CD4-positive, alpha-beta memory T cell (primary cell): ENCODE measurements at places on chromosomes 2 and 18. TPM values are rescaled to one million over a fixed set of nuclear protein-coding genes. Genes with fewer than 3 reads are reported as not detected.

The RAB31 gene
- 1.8 TPM for total RNA-seq

GRCh38 chr2:99550368-99550767 is 60.6 kb upstream of the REV1 start:
- no peak for DNase-seq

The MC2R gene
- not detected for total RNA-seq

- DNase-seq: no peak
These were observed 1.9 kb downstream of the SPAG16 start for GRCh38 chr2:213286161-213286560.

The CIB4 gene
- total RNA-seq: not detected

The ICA1L gene
- 0.50 TPM for total RNA-seq

DNA sequence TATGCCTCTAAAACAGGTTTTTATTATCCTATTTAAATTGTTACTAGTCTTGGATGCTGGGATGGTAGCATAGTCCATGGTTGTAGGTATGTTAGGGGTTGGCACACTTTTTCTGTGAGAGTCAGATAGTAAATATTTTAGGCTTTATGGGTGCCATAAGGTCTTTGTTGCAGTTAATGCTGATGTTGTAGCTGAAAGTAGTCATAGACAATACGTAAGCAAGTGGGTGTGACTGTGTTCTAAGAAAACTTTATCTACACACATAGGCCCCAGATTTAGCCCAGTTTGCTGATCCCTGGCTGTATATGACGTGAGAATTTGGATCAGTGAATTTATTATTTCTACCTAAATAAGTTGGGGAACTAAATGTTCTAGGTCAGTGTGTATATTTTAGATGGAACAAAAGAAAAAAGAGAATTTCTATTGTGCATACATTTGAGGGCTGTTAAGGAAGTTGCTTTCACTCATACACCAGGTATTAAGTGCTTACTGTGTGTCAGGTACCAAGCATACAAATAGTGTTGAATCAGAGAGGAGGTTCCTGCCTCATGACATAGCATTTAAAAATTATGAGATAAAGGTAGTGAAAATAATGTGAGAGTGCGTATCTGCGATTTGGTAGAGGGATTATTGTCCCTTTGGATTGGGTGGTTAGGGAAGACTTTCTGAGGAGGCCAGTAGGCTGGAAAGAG is 39.4 kb downstream of the AGFG1 start:
- DNase-seq: no peak

GRCh38 chr18:32588191-32588590 is 117.5 kb upstream of the GAREM1 start:
- no peak for DNase-seq

DNA sequence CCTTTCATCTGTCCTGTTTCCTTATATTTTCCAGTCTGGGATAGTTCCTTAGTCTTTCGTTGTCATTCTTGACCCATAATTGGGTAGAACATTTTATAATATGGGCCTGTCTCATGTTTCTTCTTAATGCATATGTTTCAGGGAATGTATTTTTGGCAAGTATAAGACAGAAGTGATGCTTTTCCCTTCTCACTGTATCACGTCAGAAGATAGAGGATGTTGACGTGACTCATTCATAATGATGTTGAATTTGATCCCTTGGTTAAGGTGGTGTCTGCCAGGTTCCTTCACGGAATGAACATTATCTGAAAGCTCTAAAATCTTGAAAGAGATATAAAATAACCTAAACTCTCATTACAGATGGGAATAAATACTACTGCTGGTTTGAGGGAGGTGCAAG is 18.8 kb downstream of the CDH7 start:
- no peak for DNase-seq

DNA sequence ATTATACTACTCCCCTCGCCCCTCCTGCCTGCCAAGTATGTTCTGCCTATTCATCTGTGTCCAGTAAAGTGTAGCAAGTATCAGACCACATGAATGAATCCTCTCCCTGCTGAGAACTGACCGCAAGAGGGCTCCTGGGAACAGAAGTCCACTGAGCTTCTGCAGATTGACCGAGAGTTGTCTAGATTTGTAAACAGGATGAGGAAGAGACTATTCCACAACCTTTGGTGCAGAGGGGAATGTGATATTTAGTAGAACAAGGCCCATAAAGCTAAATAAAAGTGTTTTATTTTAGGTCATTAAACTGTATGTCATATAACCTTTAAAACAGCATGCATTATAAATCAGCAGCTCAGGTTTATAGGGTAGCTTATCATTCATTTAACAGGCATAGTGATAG is 377.0 kb downstream of the DCC start:
- no peak for DNase-seq

- no peak for DNase-seq
These were observed 6.2 kb downstream of the RAMP1 start for GRCh38 chr2:237865623-237866041.

DNA sequence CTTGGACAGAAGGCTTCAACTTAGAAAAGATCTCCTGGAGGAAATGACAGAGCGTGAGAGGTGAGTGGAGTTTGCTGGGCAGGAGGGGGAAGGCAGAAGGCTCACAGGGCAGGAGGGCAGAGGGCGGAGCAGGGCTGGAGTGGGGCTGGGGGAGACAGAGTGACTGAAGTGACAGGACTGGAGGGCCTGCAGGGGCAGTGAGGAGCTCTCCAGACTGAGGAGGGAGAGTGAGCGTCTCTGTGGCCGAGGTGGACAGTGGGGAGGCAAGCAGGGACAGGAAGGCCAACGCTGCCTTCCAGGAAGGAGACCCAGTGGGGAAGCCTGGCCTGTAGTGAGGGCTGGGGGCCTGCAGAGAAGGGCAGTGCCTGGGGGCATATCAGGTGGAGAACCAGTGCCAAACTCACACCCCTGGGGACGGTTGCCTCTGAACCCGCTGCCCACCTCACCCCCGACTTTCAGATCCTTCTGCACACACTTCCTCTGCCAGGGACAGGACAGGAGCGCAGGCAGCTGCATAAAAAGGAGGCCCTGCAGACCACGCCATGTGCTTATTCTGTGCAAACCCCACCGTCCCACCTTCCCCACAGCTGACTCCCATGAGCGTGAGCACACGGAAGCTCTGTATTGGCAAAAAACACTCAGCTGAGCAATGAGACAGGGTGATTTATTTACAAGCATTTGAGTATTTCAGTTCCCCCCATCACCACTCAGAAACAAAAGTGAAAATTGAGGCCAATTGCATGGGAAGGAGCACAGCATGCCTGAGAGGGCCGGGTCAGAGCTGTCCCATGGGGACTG is 244.3 kb downstream of the FAM210A start:
- no peak for DNase-seq

GRCh38 chr2:201313362-201313761 is 43.8 kb downstream of the FLACC1 start:
- no peak for DNase-seq
